ENCODE measurements at places on chromosomes 1 and 21.

DNA sequence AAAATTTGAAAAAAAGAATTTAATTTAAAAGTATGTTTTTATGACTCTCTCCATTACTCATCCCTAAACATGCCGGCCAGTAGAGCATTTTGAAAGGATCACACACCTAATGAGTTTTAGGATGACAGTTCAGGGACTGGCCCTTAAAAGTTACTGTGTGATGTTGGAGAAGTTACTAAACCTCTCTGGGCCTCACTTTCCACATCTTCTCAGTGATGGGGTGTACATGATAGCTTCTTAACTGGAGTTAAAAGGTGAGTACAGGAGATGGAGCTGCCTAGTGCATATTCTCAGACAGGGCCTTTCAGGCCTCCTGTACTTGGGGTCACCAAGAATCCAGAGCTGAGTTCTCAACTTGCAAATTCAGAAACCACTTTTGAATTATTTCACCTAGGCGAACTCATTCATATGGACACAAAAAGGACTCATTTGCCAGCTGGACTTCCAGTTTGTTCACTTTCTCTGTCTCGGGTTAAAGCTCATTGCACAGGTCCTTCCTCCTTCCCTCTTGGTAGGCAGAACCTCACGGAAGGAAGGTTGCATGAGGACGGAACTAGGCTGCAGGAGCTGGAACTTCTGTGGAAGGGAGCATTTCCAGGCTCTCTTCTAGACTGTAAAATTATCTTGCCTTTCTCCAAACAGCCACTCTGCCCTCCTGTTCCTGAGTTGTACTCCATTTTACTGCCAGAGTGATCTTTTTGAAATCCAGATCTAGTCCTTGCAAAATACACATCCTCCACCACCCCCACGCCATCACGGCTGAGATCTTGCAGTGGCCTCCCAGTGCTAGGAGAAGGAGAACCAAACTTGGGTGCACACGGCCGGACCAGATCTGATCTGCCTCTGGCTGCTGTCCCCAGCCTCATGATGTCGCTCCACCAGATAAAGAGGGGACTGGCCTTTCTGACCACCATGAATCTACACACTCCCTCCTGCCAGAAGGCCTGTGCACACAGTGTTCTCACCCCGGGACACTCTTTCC, 4.3 kb upstream of the SLC30A1 start:
- H3K27ac ChIP-seq: no peak overlapping the region
- H3K36me3 ChIP-seq: no peaks in the 10 kb centered on the region
- DNase-seq: no peak
- peaks cover 7% of the 10 kb centered on the region for H3K4me1 ChIP-seq
- H3K27me3 ChIP-seq: no peaks in the 10 kb centered on the region

DNA sequence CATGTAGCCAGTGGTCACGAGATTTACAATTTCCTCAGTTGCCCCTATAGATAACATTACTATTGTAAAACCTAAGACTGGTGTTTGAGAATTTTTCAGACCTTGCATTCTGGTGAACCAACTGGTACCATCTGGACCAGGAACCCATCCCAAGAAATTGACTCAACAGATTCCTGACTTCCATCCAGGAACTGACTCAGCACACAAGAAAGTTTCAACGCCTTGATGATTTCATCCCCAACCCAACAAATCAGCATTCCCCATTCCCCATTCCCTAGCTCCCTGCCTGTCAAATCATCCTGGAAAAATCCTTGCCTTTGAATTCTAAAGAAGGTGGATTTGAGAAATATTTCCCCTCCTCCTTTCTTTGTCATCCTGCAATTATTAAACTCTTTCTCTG, 529.8 kb upstream of the PRMT6 start:
- H3K36me3 ChIP-seq: no peaks in the 10 kb centered on the region
- H3K27ac ChIP-seq: no peak overlapping the region
- H3K4me3 ChIP-seq: no peak overlapping the region

DNA sequence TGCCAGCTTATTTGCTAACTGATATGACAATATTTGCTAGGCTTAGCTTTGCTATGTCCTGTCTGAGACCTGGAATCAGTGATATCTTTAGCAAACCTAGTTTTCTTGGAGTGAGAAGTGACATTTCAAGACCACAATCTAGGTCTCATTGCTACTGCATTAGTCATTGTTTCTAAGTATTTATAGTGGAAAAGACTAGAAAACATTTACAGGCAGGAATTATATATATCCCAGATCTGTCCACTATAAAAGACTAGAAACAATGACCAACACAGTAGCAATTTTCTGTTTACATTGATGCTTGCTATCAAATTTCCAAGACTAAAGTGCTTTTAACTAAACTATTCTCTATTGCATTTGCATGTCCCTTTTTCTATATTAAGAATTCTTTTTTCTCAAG, 5.0 kb upstream of the RGS18 start:
- no peaks in the 10 kb centered on the region for H3K4me1 ChIP-seq
- no peak for DNase-seq
- H3K27ac ChIP-seq: no peak overlapping the region
- H3K4me3 ChIP-seq: no peak overlapping the region
- no peaks in the 10 kb centered on the region for H3K36me3 ChIP-seq

GRCh38 chr1:3904843-3905185, 4.7 kb upstream of the C1orf174 start:
- H3K36me3 ChIP-seq: no peaks in the 10 kb centered on the region
- DNase-seq: no peak
- peaks cover 28% of the 10 kb centered on the region for H3K4me1 ChIP-seq
- H3K27ac ChIP-seq: no peak overlapping the region
- H3K27me3 ChIP-seq: no peaks in the 10 kb centered on the region
- no peak overlapping the region for H3K4me3 ChIP-seq

DNA sequence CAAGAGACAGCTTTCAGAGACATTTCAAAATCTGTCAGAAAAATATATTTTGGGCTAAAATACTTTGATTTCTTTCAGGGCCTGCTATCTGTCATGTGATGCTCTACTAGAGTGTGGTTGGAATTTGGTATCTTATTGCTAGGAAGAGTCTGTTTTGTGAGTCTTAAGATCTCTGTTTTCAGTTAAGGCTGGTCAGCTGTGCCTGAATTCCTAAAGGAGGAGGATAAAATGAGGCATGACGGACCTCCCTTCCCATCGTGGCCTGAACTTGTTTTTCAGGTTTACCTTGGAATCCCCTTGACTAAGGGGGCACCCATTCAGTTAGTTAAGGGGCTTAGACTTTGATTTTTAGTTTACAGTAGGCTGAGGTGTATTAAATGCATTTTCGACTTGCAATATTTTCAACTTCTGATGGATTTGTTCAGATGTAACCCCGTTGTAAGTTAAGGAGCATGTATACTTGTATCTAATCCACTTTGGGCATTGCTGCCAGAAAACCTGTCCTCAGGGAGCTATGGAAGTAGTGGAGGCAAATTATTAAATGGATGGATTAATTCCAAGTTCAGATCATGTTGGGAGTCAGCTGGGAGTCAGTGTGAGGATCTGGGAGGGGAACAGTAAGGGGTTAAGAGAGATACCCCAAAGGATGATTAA, 18.3 kb downstream of the CAPN2 start:
- no peak overlapping the region for H3K4me3 ChIP-seq
- no peak for DNase-seq
- H3K27ac ChIP-seq: no peak overlapping the region
- peaks cover 18% of the 10 kb centered on the region for H3K4me1 ChIP-seq
- H3K36me3 ChIP-seq: peaks cover 12% of the 10 kb centered on the region
- no peaks in the 10 kb centered on the region for H3K27me3 ChIP-seq

GRCh38 chr1:25784575-25785051, 15.4 kb upstream of the SELENON start:
- H3K27ac ChIP-seq: no peak overlapping the region
- no peak overlapping the region for H3K4me3 ChIP-seq
- H3K4me1 ChIP-seq: no peaks in the 10 kb centered on the region
- no peaks in the 10 kb centered on the region for H3K27me3 ChIP-seq
- H3K36me3 ChIP-seq: peaks cover 44% of the 10 kb centered on the region

- peaks cover 4% of the 10 kb centered on the region for H3K27me3 ChIP-seq
- no peaks in the 10 kb centered on the region for H3K4me1 ChIP-seq
- H3K4me3 ChIP-seq: no peak overlapping the region
- H3K27ac ChIP-seq: no peak overlapping the region
- H3K36me3 ChIP-seq: no peaks in the 10 kb centered on the region
Observed at GRCh38 chr21:38979271-38980121, 173.8 kb downstream of the ETS2 start.

- no peak for DNase-seq
- H3K27ac ChIP-seq: no peak overlapping the region
- H3K27me3 ChIP-seq: no peaks in the 10 kb centered on the region
- H3K4me3 ChIP-seq: no peak overlapping the region
- H3K4me1 ChIP-seq: no peaks in the 10 kb centered on the region
Observed at GRCh38 chr1:21921100-21921875, 15.8 kb downstream of the HSPG2 start.

GRCh38 chr1:158117854-158118704, 62.6 kb upstream of the CD1D start:
- peaks cover 9% of the 10 kb centered on the region for H3K4me1 ChIP-seq
- H3K36me3 ChIP-seq: no peaks in the 10 kb centered on the region
- no peak overlapping the region for H3K4me3 ChIP-seq
- H3K27ac ChIP-seq: no peak overlapping the region
- DNase-seq: no peak

- DNase-seq: no peak
- no peaks in the 10 kb centered on the region for H3K4me1 ChIP-seq
- H3K36me3 ChIP-seq: no peaks in the 10 kb centered on the region
- H3K4me3 ChIP-seq: no peak overlapping the region
Observed at GRCh38 chr1:164660412-164660772, 101.4 kb downstream of the PBX1 start.

DNA sequence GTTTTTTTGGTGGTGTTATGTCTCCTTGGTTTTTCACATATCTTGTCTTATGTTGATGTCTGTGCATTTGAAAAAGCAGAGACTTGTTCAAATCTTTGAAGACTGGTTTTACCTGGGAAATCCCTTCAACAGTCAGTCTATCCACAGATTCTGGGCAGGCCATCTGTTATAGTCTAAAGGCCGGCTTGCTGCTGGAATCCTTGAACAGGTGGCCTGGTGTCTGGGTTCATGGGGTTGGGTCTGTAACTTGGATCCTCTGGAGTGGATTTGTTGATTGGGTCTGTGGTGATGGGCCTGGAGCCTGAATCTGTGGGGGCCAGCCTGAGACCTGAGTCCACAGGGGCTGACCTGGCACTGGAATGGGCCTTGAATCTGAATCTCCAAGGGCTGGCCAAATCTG, 12.2 kb downstream of the LORICRIN start:
- no peak overlapping the region for H3K27ac ChIP-seq
- H3K4me1 ChIP-seq: no peaks in the 10 kb centered on the region
- no peaks in the 10 kb centered on the region for H3K36me3 ChIP-seq
- no peak overlapping the region for H3K4me3 ChIP-seq
- peaks cover 14% of the 10 kb centered on the region for H3K27me3 ChIP-seq
- no peak for DNase-seq

- no peaks in the 10 kb centered on the region for H3K27me3 ChIP-seq
- H3K27ac ChIP-seq: no peak overlapping the region
- no peak overlapping the region for H3K4me3 ChIP-seq
Observed at GRCh38 chr1:215044151-215044550, 38.4 kb upstream of the KCNK2 start.

DNA sequence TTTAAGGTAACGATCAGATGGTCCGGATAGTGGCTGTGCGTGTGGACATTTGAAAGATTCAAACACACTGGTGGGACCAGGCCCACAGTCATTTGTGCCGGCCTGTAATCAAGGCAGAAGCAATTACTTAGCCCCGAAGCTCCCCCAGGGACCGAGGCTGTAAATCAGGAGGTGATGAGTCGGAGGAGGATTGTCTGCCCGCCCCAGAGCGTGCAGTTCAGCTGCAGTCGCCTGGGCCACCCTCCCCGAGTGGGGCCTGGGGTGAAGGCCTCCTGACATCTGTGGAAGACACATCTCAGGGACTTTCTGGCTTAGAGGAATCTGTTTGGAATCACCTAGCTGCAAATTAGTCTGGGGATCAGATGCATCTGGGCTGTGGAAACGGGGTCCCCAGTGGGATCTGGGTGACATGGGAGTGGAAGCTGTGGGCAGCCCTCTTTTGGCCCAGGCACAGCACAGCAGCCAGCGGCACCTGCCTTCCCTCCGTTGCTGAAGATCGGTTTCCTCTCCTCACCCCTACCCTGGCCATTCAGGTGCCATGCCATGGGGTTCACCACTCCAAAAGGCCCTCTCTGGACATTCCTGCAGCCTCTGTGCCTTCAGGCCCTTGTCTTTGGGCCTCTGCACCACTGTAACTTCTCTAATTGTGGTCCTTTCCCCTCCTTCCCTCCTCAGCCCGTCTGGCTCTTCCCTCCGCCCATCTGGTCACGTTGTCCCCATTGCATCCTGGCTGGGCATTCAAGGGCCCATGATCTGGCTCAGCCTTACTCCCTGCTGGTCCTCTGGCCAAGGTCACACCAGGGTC, 25.7 kb downstream of the LHX4 start:
- H3K27ac ChIP-seq: no peak overlapping the region
- peaks cover 12% of the 10 kb centered on the region for H3K27me3 ChIP-seq
- no peak overlapping the region for H3K4me3 ChIP-seq
- H3K4me1 ChIP-seq: no peaks in the 10 kb centered on the region
